Retina (tissue), 1 donor: ENCODE measurements at places on chromosomes 16 and 17.

DNA sequence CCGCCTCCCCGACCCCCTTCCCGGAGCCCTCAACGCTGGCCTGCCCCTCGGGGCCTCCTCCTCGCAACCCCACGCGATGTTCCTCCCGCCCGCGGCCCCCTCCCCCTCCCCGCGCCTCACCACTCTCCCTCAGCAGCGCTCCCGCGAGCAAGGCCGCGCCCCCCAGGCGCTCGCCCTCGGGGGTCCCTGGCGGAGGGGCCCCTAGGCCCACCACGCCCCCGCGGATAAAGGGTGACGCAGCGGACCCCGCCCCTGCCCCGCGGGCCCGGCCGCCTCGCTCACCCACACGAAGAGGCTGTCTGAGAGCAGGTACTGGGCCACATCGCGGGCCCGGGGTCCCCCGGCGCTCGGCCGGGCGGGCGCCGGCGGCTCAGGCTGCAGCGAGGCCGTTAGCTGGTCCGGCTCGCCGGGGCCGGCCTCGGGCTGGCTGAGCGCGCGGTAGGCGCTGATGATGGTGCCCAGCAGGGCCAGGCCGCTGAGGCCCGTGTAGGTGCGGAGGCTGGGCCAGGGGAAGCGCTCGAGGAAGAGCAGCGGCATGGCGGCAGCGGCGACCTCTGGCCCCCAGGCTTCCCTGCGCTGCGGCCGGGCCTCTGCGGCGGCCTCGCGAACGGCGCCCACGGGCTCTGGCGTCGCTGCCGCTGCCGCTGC is 430 bp downstream of the AMFR start:
- DNase-seq: peak; percentile 68

DNA sequence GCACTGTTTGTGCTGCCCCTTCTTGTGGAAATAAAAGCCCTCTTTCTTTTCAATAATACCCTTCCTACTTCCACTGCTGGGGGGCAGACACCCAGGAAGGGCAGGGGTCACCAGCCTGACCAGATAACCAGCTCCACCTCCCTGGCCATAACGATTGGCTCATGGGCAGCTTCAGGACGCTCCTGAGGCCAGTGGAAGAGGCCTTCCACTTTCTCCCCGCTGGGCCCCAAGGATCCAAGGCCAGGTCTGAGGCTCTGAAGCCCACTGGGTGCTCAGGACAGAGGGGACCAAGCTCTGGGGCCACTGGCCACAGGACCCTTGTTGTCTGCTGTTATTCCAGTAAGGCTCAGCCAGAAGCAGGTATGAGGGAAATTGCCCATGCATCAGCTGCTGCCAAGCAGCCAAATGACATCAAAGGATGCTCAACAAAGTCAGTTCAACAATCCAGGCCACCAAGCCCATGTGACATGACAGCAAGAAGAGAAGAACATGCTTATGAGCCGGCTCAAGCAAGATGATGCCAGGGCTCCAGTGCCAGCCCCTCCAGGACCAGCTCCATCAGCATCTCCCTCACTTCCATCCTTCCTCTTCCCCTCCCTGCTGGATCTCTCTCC is 238.8 kb downstream of the ZNF423 start:
- no peak for DNase-seq

DNA sequence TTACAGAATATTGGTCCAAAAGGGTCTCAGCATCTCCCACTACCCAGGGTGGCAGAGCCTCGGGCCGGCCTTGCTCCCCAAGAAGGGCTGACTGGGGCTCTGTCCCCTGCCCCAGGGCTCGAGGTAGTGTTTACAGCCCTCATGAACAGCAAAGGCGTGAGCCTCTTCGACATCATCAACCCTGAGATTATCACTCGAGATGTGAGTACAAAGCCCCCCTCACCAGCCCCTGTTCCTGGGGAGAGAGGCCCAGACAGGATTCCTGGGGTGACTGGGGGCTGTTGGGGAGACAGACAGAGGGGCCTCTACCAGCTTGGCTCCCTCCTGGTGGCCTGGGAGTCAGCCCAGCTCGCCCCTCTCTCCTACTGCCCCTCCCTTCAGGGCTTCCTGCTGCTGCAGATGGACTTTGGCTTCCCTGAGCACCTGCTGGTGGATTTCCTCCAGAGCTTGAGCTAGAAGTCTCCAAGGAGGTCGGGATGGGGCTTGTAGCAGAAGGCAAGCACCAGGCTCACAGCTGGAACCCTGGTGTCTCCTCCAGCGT is 6.1 kb upstream of the NLRC5 start:
- DNase-seq: no peak

DNA sequence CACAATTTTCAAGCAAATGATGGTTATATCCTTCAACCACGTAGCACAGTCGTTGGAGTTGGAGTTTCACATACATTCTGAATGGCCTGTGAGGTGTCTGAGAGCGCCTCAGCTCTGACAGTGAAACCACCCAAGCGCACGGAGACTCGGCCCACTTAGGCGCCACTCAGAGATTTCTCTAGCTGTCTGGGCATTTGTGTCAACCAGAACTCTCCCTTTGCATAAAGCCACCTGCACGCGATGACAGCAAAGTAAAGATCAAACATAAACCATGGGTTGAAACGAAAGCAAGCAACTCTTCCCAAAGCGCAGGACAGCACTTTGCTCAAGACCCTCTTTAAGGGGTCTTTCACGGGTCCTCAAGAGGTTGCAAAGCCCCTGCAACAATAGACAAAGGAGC is 533 bp downstream of the SLC6A4 start:
- DNase-seq: peak; percentile 72

DNA sequence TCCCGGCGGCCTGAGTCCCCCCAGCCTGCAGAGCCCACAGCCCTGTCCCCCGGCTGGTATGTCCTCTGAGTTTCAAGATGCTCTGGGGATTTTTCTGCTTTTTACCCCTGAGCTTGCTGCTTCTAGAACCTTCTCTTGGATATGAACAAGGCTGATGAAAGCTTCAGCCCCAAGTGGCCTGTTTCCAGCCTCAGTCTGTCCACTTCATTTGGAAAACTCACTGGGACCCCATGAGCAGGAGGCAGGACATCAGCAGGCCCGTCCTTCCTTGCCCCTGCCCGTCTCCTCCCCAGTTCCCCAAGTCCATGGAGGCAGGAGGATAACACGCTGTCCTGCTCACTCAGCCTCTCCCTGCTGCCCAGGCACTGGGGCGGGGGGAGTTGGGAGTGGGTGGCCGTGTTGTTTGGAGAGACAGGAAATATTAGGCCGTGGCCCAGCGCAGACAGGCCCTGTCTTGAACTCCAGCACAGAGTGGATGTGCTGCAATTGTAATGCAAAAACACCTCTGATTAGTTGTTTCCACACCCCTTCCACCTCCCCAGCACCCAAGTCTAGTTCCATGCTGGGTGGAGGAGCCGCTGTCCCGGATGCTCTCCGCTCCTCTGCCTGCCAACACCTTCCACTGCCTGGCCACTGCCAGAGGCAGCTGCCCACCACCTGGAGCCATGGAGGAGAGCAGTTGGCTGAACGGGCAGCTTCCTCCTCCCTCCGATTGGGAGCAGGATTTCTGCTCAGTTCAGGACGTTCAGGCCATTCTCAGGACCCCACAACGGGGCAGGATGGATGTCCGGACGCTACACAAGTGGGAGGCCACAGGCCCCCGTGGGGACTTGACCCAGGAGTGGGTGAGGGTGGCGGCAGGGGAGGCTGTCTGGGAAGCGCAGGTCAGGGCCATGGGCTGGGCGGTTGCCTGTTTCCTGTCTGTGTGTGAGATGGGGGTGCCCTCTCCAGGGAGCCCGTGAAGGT is 216.9 kb upstream of the GSE1 start:
- no peak for DNase-seq
